ENCODE measurements at places on chromosomes 3 and 15. TPM values are rescaled to one million over a fixed set of nuclear protein-coding genes. Genes with fewer than 3 reads are reported as not detected.
A peak's percentile ranks its signal among the peaks of the same experiment; 100 is the strongest.

DNA sequence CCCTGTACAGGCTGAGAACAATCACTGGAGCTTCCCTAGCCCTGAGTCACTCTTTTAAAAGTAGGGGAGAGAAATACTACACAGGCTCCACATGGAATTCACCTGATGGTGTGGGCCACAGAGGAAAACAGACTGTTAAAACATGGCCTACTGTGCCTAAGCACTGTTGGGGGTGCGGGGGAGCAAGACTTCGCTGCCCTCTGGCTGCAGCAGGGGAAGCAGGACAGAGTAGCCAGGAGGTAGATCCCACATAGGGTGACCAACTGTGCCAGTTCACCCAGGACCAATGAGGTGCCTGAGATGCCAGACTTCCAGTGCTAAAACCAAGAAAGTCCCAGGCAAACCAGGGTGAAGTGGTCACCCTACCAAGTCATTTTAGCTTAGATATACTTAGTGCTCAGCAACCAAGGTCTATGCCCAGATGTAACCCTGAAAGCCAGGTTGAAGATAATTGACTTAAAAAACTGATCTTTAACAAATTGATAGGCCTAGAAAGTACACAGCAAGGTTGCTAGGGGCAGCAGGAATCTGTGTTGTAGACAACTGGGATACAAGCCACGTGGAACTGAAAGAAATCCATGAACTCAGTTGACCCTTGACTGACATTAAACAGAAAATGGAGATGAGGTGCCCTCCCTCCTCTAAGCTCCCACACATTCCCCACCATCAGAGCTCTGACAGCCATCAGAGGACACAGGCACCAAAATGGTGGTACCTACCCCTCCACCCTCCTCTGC is 344.2 kb upstream of the PPP2R3A start:
- DNase-seq: no peak

The NXPE3 gene
- 3.3 TPM for total RNA-seq

DNA sequence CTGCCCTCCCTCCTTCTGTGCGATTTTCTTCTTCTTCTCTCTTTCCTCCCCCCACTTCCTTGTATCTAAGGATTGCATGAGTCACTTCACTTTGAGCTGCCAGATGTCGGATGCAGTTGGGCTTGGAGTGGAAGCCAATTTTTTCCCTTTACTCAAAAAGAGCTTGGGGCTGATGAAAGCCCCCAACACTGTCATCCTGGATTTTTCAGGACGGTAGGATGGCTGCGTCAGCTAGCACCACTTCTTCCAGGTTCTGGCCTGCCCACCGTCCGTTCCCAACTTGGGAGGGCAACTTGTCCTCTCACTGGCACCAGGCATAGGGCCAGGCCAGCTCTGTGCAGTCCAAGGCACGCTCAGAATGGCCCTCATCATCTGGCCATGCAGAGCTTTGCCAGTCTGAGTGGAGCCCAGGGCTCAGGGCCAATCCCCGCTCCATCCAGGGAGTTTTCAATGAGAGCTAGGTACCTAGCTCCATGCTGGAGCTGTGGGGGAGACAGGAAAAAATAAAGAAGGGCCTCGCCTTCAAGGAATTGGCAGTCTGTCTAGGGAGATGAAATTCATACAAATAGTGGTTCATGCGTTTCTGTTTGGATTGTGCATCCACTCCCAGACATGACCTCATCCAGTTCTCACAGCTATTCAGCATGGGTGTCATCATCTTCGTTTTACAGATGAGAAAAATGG is 47.7 kb upstream of the INSYN1 start:
- peak; percentile 39 for DNase-seq

GRCh38 chr3:127951276-127951675 is 36.2 kb downstream of the KBTBD12 start:
- no peak for DNase-seq

GRCh38 chr3:28132941-28133340 is 108.5 kb upstream of the CMC1 start:
- DNase-seq: no peak

DNA sequence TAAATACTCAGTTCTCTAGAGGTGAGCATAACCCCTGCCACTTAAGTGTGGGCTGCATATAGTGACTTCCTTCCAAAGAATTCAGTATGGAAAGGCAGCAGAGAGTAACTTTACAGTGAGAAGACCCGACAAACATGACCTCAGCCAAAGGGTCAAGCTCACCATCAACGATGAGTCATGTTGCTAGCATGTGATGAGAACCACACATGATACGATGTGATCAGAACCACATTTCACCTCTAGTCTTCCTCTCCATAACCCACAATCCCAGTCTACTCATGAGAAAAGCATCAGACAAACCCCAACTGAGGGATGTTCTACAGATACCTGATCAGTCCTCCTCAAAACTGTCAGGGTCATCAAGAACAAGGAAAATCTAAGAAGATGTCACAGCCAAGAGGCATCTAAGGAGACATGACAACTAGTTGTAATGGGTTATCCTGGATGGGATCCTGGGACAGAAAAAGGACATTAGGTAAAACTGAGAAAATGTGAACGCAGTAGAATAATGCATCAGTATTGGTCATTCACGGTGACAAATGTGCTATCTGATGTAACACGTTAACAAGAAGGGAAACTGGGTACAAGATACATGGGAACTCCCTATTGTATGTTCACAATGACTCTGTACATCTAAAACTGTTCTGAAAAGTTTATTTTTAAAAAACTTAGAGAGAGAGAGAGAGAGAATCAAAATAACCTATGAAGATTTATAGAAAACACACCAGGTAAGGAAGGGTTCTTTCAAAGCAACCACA is 28.3 kb downstream of the SEC61A1 start:
- DNase-seq: peak; percentile 41

The PLA2G4D gene
- total RNA-seq: 0.03 TPM

GRCh38 chr3:156586905-156587759 is 32.2 kb upstream of the SSR3 start:
- DNase-seq: no peak

The LIPH gene
- total RNA-seq: 11.6 TPM

The COL8A1 gene
- not detected for total RNA-seq

- DNase-seq: no peak
Measured at GRCh38 chr3:3134750-3135448, 8.2 kb downstream of the TRNT1 start.

DNA sequence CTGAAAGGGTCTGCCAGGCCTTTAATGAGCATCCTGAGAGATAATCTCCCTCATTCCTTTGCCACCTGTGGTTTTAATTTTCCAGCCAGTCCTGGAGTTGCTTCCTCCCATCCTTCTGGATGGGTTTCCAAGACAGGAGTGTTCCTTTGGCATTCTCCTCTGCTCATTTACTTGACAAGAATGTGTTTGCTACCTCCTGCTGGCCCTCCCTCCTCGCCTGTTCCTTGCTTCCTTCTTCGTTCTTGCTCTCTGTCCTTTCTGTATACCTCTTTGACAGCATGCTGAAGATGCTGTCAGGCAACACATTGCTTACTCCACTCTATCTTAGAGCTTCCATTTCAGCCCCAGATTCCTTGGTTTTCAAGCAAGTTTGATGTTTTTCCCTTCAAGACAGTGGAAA is 46.0 kb downstream of the ERC2 start:
- no peak for DNase-seq

The OCA2 gene
- total RNA-seq: not detected
